Fibroblast of lung (primary cell): ENCODE measurements at places on chromosomes 1 and 21.

GRCh38 chr21:35215870-35216269 is 166.8 kb upstream of the RUNX1 start:
- DNase-seq: no peak

- DNase-seq: peak; percentile 75
Observed at GRCh38 chr1:85992791-85993190, 163.8 kb downstream of the COL24A1 start.

DNA sequence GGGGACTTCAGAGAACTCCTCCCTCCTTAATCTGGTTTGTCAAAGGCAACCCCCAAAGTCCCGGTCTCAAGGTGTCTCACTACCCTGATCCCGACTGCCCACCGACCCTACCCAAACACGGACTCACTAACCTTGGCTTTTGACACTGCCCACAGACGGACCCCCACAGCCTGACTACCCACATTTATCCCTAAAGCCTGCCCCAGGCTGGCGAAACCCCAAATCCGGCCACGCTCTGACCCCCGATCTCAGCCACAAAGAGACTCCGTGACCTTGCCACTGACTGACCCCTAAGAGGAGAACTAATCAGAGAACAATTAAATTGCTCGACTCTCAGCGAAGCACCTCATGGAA is 5.2 kb downstream of the ID3 start:
- no peak for DNase-seq

- DNase-seq: no peak
Observed at GRCh38 chr1:202074985-202075384, 47.7 kb upstream of the GPR37L1 start.

GRCh38 chr1:238063454-238063853 is 172.7 kb upstream of the ZP4 start:
- peak; percentile 36 for DNase-seq

- no peak for DNase-seq
Observed at GRCh38 chr21:17660862-17661261, 48.2 kb upstream of the BTG3 start.

- peak; percentile 18 for DNase-seq
Observed at GRCh38 chr1:19973616-19974015, 5.8 kb downstream of the PLA2G2A start.

DNA sequence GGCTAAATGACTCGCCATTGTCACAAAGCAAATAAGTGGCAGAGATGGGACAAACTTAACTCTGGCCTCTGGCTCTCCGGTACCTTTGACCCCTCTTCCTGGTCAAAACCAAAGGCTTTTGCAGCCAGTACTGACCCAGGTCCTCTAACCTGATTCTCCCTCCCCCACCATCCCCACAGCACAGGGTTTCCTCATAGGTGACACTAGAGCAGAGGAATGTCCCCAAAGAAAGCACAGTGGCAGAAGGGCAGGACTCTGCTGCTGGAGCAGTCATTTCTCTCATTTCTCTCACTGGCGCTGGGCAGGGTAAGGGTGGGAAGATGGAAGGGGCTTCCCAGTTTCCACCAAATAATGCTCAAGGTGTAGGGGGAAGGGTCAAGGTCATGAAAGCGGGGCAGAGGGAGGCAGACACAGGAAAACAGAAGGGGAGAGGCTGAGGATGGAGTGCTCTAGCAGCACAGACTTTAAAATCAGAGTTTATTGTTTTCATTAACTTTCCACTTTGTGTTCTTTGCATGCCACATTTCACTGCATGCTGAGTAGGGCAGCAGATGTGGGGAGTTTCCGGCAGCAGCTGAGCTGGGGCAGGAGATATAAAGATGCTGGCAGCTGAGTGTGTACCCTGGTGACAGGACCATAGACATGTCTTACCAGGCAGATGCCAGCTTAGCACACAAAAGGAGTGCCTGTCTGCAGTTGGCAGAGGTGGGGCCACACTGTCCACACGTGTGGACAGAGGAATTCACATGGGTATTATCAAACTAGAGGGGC is 80.5 kb downstream of the FAM78B start:
- DNase-seq: no peak

DNA sequence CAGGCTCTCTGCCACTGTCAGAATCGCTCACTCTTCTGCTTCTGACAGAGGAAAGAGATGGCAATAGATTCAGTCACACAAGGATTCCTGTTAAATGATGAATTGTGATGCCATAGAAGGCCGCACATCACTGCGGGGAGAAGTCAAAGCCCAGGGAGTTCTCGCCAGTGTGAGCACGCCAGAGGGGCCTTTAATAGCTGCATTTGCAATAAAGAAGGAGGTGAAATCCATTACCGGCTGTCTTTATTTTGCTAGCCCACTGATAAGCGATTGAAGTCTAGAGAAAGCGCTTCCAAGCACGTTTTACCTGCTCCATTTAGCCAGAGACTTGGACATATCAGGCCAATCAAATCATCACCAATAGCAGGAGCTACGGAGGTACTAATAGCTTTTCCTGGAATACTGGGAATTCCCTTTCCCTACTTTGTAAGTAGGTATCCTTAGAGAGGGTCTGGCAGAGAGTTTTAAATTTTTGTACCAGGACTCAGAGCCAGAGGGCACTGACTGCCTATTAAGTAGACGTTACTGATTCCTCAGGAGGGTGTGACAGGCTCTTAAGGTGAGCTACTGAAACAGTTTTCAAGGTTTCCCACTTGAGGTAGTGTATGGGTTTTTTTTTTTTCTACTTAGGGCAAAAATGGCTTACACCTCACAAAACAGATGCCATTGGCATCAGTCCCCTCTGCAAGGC is 10.2 kb upstream of the TARBP1 start:
- DNase-seq: no peak

DNA sequence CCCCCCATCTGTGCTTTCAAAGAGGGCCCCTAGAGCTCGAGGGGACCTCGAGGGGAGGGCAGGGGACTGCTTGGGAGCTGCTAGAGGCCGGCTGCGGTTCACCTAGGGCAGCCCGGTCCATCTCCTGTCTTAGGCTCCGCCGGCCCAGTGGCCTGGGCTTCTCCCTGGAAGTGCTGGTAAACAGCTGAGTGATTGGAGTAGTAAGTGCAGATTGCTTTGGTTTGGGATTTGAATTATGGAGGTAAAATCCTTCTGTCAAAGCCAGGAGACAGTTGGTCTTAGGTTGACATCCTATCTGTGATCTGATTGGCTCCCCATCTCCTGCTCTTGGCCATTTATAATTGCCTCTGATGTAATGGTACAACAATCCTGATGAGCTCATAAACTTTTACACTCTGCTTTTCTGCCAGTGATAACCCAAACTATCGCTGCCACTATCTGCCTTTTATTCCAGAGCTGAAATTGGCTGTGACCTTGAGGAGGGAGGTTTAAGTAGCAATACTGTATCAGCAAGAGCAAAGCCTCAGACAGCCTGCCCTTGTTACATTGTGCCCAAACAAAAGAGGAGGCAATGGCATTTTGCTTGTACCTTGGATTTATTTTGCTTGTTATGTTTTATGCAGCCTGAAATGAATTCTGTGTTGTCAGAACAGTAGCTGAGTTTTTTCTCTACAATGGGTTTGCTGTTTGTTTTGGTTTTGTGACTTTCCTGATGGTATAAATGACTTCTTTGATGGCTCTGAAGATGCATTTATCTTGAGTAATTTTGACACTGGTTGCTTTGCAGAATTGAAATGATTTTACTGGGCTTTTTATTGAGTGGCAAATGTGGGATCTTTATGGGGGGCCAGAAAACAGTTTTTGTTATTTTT is 2.4 kb downstream of the ARID1A start:
- DNase-seq: peak; percentile 98

- peak; percentile 90 for DNase-seq
Observed at GRCh38 chr21:45957981-45958600, 23.5 kb upstream of the COL6A1 start.

GRCh38 chr1:221435504-221435904 is 306.4 kb downstream of the DUSP10 start:
- peak; percentile 94 for DNase-seq

DNA sequence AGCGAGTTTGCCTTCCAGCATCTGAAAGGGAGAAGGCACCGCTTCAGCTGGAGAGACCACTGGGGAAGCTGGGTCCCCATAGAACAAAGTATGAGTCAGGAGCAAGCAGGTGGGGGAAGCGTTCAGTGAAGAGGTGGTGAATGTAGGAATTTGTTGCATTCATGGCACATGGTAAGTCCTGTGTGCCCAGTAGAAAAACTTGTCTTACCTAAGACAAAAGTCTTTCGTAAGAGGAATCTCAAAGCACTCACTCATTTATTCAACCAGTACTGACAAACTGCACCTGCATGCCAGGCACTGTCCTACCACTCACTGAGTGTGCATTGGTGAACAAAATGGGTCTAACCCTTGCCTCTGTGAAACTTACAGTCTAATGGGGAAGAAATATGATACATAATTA is 9.2 kb upstream of the ERRFI1 start:
- no peak for DNase-seq

GRCh38 chr21:16378525-16378924 is 648.7 kb downstream of the USP25 start:
- DNase-seq: no peak

GRCh38 chr1:81225789-81226602 is 574.7 kb upstream of the ADGRL2 start:
- no peak for DNase-seq

DNA sequence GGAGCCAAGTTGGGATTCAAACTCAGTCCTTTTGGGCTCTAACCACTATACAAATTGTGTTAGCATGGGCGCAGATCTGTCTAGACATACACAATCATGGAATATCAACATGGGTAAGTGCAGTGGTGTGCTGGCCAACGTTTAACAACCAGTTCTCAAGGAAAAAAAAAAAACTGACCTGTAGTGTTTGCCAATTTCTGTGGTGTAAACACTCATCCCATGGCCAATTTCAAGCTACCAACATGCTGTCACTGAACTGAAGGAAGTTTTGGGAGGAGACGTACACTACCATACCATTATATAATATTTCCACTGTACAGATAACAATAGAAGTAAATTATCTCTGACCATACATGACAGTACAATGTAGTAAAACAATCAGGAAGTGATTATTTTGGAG is 3.2 kb downstream of the TCEA3 start:
- DNase-seq: no peak

- DNase-seq: no peak
Observed at GRCh38 chr1:240008298-240008697, 83.4 kb upstream of the FMN2 start.

GRCh38 chr21:34986561-34987500 is 62.3 kb downstream of the RUNX1 start:
- peak; percentile 62 for DNase-seq

GRCh38 chr21:44724926-44725325 is 13.6 kb upstream of the TSPEAR start:
- no peak for DNase-seq
